ENCODE measurements at places on chromosomes 2 and 18. TPM values are rescaled to one million over a fixed set of nuclear protein-coding genes. Genes with fewer than 3 reads are reported as not detected.

GRCh38 chr2:3108710-3109702, 268.6 kb downstream of the EIPR1 start:
- DNase-seq: no peak

The GLI2 gene
- 0.30 TPM for total RNA-seq

The TRIM43 gene
- total RNA-seq: not detected

- DNase-seq: no peak
Measured at GRCh38 chr18:55390898-55391297, 197.1 kb downstream of the TCF4 start.

- no peak for DNase-seq
Measured at GRCh38 chr2:161964160-161964559, 109.9 kb downstream of the DPP4 start.

The ADD2 gene
- 4.8 TPM for total RNA-seq

GRCh38 chr18:12391487-12392165, 14.6 kb upstream of the AFG3L2 start:
- DNase-seq: peak; percentile 49
